Cortex of kidney (tissue), 1 donor: ENCODE measurements at places on chromosomes 12 and 14.

GRCh38 chr12:87687362-87687761, 341.8 kb downstream of the C12orf50 start:
- DNase-seq: no peak

GRCh38 chr14:72844524-72844923, 49.4 kb downstream of the DPF3 start:
- no peak for DNase-seq

DNA sequence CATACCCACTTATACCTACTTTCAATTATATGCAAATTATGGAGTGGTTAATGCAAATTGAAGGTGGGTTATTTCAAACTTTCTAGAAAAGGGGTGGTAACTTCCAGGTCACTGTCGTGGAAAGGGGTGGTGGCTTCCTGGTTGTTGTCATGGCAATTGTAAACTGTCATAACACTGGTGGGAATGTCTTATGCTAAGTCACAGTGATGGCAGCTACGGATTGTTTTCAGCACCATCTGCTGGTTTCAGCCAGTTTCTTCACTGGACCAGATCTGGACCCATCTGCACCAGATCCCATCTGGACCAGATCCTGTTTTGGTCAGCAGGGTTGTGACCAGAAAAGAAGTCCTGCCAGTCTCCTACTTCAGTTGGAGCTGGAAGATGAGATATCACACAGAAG, 1469.3 kb downstream of the AACS start:
- no peak for DNase-seq

DNA sequence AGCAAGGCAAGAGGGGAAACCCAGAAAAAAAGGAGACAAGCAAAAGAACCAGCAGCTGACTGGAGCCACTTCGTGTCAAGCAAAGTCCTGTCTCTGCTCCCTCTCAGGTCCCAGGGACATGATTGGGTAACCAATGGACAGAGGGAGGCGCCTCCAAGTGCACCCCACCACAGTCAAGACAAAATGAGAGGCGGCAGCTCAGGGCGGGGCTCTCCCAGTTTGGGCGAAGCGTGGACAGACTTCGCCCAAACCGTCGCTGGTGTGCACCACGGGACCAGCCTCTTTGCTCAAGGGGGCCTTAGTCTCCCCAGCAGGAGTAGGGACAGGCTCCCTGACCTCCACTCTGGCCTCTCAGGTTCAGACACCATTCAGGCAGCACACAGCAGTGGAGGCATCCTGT, 1.5 kb upstream of the BEGAIN start:
- no peak for DNase-seq

GRCh38 chr12:80041071-80041470, 58.3 kb upstream of the OTOGL start:
- DNase-seq: no peak

- DNase-seq: no peak
Observed at GRCh38 chr14:78586681-78587080, 416.5 kb downstream of the NRXN3 start.

GRCh38 chr12:11662369-11662768, 12.9 kb downstream of the ETV6 start:
- no peak for DNase-seq

- no peak for DNase-seq
Observed at GRCh38 chr12:128114485-128114884, 152.5 kb upstream of the TMEM132C start.

DNA sequence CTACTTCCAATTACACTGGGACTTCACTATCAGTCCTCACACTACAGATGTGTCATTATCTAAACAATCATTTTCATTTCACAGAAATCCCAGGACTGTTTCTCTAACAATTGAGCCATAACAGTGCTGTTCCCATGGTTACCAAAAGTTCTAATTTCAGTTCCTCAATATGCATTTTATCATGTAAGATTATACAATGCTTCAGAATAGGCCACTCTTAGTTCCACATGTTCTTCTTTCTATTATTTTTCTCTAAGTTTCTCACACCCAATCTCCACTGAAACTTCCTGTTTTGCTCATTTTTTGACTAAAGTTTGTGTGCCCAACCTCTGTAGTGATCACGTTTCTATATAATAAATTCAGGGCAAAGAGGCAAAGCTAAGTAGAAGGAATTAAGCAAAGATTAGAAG, 185.8 kb downstream of the DUSP6 start:
- DNase-seq: no peak
